ENCODE measurements at places on chromosomes 4 and X.

DNA sequence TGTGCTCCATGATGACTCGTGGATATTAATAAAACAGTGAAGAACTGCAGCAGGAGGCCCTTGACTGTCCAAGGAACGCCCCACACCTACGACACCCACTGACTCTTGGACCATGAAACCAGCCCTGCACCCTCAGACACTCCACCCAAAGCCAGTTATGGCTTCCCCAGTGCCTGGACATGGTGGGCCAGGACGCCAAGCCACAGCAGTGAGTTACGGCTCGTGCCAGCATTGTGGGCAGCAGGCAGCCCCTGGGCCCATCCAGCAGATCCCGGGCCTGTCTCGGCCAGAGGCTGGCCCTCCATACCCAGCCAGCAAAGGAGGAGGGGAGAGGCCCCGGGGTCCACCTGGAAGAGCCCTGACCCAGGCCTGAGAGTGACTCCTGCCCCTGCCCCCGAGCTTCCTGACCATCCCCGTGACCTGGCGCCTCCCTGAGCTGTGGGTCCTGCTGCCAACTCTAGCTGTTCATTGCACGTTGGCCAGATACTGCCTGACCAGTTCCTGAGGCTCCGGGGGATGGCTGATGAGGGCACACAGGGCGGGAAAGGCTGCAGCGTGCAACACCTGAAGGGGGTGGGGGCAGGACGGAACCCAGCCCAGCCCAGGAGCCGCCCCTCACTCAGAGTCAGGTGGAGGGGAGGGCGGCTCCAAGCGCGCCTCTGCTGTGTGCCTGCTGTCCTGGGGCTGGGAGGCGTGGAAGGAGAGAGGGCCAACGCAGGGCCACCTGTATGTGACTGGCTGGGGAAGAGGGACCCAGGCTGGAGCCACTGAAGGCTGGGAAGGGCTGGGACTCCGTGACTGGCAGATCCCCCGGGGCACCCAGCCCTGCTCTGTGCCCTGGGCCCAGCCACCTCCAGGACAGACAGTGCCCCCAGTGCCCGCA lies 739 bp downstream of the SLC49A3 start:
- DNase-seq: no peak

- no peak for DNase-seq
These were observed 68.1 kb downstream of the FRMPD4 start for GRCh38 chrX:12206413-12206812.

- DNase-seq: no peak
These were observed 283.4 kb downstream of the BCOR start for GRCh38 chrX:39814391-39814790.

GRCh38 chrX:118717678-118718391 lies 9.6 kb upstream of the IL13RA1 start:
- no peak for DNase-seq

DNA sequence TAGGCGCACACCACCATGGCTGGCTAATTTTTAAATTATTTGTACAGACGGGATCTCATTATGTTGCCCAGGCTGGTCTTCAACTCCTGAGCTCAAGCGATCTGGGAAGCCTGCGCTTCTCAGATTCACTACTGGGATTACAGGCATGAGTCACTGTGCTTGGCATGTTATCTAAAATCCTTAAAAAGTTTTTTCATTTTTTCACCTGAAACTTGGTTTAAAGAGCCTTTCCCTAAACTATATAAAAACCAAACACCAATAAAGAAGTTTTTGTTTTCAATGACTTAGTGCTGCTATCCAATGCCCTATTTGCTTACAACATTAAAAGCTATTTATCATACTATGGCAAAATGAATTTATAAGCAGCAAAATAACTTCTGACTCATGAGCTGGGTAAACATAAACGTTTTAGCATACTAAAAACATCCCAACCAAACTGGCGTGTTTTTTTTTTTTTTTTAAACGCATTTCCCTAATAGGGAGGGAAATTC lies 127.8 kb downstream of the UBE2K start:
- DNase-seq: no peak

- no peak for DNase-seq
These were observed 45.6 kb upstream of the CHRNA9 start for GRCh38 chr4:40289366-40290188.

GRCh38 chrX:131975851-131976250 lies 47.3 kb upstream of the STK26 start:
- no peak for DNase-seq

- no peak for DNase-seq
These were observed 134.5 kb upstream of the IL15 start for GRCh38 chr4:141501931-141502330.

GRCh38 chr4:67546004-67546356 lies 677 bp upstream of the CENPC start:
- DNase-seq: no peak

GRCh38 chr4:20754036-20754435 lies 53.8 kb downstream of the PACRGL start:
- DNase-seq: no peak

- DNase-seq: peak; percentile 10
These were observed 51.5 kb upstream of the TBC1D9 start for GRCh38 chr4:140807491-140808252.

- no peak for DNase-seq
These were observed 1517.6 kb downstream of the STIM2 start for GRCh38 chr4:28378109-28378830.

DNA sequence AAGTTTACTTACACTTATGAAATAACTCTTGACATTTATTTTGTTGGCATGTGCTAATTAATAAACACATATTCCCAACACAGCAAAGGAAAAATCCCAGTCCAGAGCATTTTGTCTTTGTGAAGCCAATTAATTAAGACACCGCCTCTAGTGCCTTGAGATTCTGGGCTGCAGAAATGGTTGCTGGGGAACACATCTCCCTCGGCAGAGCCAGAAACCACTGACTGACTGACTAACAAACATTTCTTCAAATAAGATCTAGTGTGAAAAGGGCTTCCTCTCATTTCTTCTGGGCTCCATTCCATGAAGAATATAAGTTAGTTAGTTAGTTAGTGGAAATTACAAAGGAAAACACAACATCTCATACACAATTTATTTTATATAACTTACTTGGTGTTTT lies 28.4 kb upstream of the NAP1L5 start:
- no peak for DNase-seq

DNA sequence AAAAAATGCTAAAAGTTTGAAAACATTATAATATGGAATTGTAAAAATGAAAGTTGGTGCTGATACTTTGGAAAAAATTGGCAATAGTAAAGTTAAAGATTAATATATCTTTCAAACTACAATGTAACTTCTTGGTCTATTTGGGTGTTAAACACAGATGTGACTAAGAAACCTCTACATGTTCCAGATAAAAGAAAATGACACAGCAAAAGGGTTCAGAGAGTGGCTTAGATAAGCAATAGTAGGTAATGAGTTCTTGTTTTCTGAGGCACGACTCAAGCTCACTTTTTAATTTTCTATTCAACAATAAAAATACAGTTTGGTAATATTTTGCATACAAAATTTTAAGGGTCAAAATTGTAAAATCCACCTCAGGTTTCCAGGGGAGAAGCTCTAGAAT lies 292.7 kb downstream of the GALNTL6 start:
- DNase-seq: no peak

- no peak for DNase-seq
These were observed 19.4 kb downstream of the TAPT1 start for GRCh38 chr4:16206848-16207247.

- DNase-seq: no peak
These were observed 98.7 kb upstream of the GRIA3 start for GRCh38 chrX:123085311-123085940.

GRCh38 chr4:56958111-56958517 lies 19.3 kb downstream of the NOA1 start:
- no peak for DNase-seq

- no peak for DNase-seq
These were observed 359.3 kb downstream of the GRXCR1 start for GRCh38 chr4:43251841-43252240.

DNA sequence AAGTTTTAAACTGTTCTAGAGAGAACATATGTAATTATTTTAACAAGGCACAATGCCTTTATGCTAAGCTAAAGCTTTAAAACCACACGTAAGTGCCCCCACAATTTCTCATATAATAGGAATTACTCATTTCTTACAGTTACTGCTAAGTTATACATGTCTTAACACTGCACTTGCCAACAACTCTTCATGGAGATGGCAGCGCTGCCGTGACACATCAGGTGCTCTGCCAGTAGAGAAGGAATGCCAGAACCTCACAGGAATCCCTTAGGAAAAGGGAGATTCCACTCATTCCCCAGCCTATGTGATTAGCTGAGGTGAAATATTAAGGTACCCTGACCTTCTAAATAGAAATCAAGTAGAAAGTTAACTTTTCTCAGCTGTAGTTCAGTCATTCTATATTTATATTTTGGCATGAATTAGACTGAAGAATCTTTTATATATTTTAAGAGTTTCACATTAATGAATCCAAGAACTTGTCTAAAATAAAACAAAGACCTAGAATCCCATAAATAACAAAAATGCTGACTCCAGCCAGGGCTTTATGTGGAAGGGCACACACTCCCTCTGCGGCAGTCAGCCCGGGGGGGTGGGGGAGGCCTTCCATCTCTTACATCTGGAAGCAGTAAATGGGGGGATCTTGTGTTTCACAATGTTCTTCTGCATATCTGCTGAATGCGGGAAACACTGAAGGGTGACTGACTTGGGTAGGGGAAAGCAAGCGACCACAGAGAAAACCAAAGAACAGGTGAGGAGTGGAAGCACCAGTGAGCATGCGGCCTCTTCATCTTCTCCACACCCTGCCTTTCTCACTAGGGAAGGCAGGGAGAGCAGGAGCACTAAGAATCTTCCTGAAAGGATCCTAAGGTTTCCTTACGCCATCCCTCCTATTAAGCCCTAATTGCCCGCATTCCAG lies 23.7 kb downstream of the ACSL1 start:
- DNase-seq: no peak

GRCh38 chr4:1567808-1568581 lies 116.1 kb downstream of the FAM53A start:
- no peak for DNase-seq

- no peak for DNase-seq
These were observed 88.5 kb upstream of the RPS6KA3 start for GRCh38 chrX:20355187-20355586.

GRCh38 chrX:102155806-102156179 lies at the start of gene BEX5:
TSS of gene BEX5 (minus strand) at chrX:102155977. CDS start at chrX:102154265, 1,712 bp downstream.
- DNase-seq: peak; percentile 9

- no peak for DNase-seq
These were observed 108.8 kb downstream of the HHIP start for GRCh38 chr4:144754562-144755410.

DNA sequence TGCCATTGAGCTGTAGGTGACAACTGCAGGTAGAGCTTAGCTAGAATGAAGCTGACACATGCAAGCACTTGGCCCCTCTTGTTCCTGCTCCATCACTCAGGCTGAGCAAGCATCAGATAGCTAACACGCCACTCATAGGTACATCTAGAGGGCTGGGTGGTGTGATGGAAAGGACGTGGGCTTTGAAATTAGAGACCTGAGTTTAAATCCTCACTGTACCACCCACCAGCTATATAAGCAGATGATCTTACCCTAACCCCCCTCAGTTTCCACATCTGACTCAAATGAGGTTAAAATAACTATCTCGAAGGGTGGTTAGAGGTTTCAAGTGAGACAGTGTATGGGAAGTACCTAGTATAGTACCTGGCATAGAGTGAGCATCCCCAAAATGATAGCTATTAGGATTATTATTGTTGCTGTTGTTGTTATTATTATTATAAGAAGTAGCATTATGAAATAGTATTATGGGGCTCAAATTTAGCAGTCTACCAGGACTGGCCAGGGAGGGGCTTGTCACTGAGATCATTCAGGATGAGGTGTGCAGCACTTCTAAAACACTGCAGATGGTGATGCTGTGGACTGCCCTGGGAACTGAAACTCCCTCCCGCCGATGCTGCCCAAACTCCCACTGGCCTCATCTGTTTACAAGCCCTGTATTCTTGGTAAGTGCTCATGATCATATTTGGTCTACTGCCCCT lies 59.0 kb downstream of the REELD1 start:
- DNase-seq: no peak

DNA sequence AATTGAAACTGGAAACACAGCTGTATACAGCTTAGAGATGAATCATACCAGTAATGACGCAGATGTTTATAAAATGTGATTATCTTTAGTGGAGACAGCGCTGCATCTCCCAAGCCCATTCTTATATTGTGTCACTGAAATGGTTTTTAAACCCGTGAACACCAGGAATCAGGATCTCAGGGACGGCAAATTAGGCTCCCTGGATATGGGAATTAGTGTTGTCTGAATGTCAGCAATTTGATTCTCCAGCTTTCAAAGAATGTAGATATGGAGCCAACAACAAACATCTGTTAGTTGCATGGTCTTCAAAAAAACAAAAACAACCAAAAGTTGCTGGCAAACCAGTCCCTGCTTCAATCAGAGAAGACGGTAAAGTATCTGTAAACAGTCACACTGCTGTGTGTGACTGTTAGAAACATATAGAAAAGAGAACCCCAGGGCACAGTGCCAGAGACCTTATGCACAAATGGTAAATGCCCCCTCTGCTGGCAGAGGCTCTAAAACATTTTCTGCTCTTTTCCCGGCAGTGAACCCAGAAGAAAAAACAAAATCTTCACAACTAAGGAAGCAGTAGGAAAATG lies 351.9 kb upstream of the FTHL17 start:
- no peak for DNase-seq

DNA sequence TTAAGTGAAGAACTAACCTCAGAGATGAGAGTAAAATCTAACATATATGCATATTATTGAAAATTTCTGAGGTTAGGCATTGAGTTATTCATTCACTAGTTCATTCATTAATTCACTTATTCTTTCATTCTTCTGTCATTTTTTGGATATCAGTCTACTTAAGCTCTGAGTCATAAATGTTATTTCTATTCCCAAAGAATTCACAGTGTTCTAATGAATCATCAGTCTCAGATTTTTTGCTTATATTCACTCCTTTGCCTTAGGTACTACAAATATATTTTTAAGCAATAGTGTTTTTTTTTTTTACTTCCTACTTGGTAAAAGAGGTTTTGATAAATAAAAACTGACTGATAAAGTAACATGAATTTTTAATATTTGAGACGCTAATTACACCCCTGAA lies 95.2 kb upstream of the DKK2 start:
- no peak for DNase-seq
